Peyer's patch (tissue), 4 donors: ENCODE measurements at places on chromosomes 12 and 14. TPM values are rescaled to one million over a fixed set of nuclear protein-coding genes. Genes with fewer than 3 reads are reported as not detected.
A peak's percentile ranks its signal among the peaks of the same experiment; 100 is the strongest.

DNA sequence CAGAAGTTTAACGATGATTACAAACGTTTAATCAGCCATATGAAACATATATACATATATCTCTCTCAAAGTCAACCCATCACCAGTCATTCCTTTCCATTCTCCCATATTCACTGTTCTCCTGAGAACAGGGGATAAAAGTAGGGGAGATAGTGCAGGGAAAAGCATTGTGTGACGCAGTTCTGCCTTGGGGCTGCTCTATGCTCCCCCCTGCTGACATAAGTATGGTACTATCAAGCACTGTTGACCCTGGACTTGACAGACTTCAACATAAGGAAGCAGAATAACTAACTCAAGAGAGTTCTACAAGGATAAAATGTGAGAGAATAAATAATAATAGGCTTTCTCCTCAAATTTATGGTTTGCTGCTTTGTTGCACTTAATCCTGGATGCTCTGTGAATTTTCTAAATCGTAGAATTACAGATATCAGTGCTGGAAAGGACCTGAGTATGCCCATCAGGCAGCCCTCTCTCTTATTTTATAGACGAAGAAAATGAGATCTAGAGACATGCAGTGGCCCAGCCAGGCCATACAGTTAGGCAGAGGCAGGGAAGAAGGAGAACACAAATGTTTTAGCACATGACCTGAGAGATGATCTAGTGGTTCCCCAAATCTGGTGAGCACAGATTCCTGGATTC, 87.2 kb downstream of the SCN8A start:
- H3K36me3 ChIP-seq = no peaks in the 10 kb centered on the region
- H3K4me3 ChIP-seq = no peak overlapping the region
- no peaks in the 10 kb centered on the region for H3K4me1 ChIP-seq
- no peak overlapping the region for H3K27ac ChIP-seq
- no peaks in the 10 kb centered on the region for H3K27me3 ChIP-seq
- DNase-seq = peak; percentile 57

The FAM90A1 gene
- 5.8 TPM for total RNA-seq

The ASIC1 gene
- total RNA-seq = not detected

DNA sequence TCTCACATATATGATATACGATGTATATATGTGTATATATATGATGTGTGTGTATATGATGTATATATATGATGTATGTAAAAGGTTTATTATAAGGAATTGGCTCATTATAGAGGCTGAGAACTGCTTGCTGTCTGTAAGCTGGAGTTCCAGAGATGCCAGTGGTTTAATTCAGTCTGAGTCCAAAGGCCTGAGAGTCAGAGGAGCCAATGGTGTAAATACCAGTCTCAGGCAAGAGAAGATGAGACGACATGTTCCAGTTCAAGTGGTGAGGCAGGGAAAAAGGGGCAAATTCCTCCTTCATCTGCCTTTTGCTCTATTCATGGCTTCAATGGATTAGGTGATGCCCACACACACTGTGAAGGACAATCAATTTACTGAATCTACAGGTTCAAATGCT, 17.1 kb upstream of the STYK1 start:
- DNase-seq = no peak
- no peaks in the 10 kb centered on the region for H3K4me1 ChIP-seq

- H3K4me1 ChIP-seq = peaks cover 18% of the 10 kb centered on the region
- peak; percentile 90 for DNase-seq
- H3K4me3 ChIP-seq = peak overlapping the region; percentile 96
- H3K36me3 ChIP-seq = no peaks in the 10 kb centered on the region
- H3K27me3 ChIP-seq = no peaks in the 10 kb centered on the region
- H3K27ac ChIP-seq = peak overlapping the region; percentile 80
Observed at GRCh38 chr14:91415794-91416743, 1.6 kb downstream of the CCDC88C start.

DNA sequence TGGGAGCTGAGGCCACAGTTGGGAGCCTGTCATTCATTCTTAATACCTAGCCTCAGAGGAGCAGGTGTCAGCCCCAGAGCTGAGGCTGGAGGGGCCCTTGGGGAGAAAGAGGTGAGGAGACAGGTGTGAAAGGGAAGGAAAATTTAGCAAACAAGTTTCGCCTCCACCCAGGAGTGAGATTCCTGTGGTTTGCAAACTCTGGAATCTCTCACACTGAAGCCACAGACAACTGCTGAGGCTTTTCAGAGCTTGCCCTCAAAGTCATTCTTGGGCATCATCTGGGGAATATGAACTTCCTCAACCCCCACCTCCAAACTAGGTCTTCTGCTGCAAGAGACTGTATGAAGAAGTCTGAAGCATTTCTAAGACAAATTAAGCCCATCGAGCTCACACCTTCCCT, 589.5 kb upstream of the TBX3 start:
- no peak overlapping the region for H3K4me3 ChIP-seq
- H3K4me1 ChIP-seq = no peaks in the 10 kb centered on the region
- DNase-seq = no peak
- no peaks in the 10 kb centered on the region for H3K27me3 ChIP-seq

The SALL2 gene
- 1.4 TPM for total RNA-seq

DNA sequence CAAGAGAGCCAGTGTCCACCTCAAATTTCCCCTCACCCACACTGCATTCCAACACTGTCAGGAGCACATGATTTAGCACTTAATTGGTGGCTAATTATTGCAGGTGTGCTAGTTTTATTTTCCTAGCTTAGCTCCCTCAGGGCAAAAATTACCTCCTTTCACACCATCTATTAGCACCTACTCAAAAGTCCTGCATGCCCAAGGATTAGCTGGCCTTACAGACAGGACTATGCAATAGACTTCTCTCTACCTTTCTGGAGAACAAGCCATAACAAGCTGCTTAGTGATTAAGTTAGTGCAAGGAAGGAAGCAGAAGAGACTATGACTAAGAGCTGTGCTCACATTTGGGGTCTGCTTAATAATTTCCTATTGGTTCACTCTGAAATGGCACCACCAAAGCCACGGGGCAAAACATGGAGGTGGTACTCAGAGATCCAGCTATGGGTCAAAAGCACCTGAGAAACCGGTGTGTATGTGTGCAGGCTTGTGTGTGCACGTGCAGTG, 69.5 kb downstream of the STON2 start:
- H3K4me3 ChIP-seq = no peak overlapping the region
- no peak for DNase-seq
- H3K4me1 ChIP-seq = no peaks in the 10 kb centered on the region
- H3K36me3 ChIP-seq = no peaks in the 10 kb centered on the region

DNA sequence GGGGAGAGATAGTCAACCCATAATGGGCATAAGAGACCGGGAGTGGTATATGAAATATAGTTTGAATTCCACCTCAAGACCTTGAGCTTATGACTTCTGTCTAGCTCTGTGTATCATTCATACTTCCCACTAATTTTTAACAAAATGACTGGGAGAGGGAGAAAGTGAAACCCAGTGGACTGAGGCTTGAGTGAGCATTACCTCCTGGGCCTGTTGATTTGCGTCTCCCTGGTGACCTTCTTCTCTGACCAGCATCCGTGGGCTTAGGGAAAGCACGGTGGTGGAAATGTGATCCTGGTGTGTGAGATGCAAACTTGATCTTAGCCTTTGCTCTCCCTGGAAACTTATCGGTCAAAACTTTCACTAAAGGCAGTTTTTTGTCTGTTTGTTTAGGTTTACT, 207.9 kb upstream of the BCL2L14 start:
- H3K27me3 ChIP-seq = no peaks in the 10 kb centered on the region
- H3K4me3 ChIP-seq = no peak overlapping the region
- H3K4me1 ChIP-seq = peaks cover 28% of the 10 kb centered on the region
- no peaks in the 10 kb centered on the region for H3K36me3 ChIP-seq
- peak overlapping the region; percentile 77 for H3K27ac ChIP-seq

GRCh38 chr14:67240168-67240932, 885 bp upstream of the PALS1 start:
- no peaks in the 10 kb centered on the region for H3K27me3 ChIP-seq
- H3K36me3 ChIP-seq = no peaks in the 10 kb centered on the region
- peak overlapping the region; percentile 97 for H3K27ac ChIP-seq

DNA sequence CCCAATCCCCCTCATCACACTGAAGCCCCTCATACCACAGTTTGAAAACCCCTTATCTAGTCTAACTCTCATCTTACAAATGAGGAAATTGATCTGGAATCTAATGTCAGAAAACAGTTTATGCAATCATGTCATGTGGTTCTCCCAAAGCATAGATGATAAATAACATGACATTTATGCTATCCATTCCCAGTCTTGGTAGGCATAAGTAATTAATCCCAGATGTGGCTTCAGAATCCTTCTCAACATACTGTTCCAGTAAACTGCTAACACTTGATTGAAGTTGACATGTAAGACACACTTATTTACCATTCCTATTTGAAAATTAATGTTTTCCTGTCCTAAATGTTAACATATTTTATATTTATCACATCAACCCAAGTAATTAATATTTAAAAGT, 168.7 kb downstream of the GALC start:
- H3K27me3 ChIP-seq = no peaks in the 10 kb centered on the region
- no peak overlapping the region for H3K27ac ChIP-seq
- H3K4me1 ChIP-seq = no peaks in the 10 kb centered on the region
- H3K36me3 ChIP-seq = no peaks in the 10 kb centered on the region

DNA sequence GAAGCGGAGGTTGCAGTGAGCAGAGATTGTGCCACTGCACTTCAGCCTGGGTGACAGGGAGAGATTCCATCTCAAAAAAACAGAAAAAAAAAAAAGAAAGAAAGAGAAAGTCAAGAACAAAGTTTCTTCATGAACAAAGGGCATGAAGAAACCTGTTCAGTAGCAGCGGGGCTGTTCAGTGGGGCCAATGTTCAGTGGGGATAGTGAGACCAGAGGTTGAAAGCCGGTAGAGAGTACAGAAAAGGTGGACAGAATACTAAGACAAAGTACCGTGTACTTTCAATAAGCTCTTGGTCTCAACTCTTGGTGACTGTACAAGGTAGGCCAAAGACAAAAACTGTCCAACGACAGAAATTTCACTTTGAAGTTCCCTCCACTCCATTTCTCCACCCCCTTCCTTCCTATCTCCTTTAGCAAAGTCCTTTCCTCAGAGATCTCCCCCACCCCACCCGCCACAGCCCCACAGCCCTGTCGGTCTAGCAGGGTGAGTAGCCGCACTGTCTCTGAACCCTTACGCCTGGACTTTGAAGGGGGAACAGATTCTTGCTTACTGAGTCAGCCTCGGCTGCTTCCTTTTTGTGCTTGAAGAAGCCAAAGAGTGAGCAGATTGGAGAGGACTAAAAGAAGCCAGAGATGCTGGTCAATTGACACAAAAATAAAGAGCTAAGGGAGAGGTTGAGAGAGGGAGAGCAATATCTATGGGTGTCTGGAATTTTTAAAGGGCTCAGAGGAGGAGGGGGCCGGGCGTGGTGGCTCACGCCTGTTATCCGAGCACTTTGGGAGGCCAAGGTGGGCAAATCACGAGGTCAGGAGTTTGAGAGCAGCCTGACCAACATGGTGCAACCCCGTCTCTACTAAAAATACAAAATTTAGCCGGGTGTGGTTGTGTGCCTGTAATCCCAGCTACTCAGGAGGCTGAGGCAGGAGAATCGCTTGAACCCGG, 44.2 kb upstream of the FOS start:
- H3K36me3 ChIP-seq = no peaks in the 10 kb centered on the region
- H3K27ac ChIP-seq = peak overlapping the region; percentile 86
- no peaks in the 10 kb centered on the region for H3K27me3 ChIP-seq
- peak overlapping the region; percentile 11 for H3K4me3 ChIP-seq

GRCh38 chr12:27428466-27428865, 18.1 kb upstream of the SMCO2 start:
- H3K27me3 ChIP-seq = no peaks in the 10 kb centered on the region
- DNase-seq = no peak
- H3K4me3 ChIP-seq = no peak overlapping the region
- no peaks in the 10 kb centered on the region for H3K36me3 ChIP-seq
- no peak overlapping the region for H3K27ac ChIP-seq
- no peaks in the 10 kb centered on the region for H3K4me1 ChIP-seq

DNA sequence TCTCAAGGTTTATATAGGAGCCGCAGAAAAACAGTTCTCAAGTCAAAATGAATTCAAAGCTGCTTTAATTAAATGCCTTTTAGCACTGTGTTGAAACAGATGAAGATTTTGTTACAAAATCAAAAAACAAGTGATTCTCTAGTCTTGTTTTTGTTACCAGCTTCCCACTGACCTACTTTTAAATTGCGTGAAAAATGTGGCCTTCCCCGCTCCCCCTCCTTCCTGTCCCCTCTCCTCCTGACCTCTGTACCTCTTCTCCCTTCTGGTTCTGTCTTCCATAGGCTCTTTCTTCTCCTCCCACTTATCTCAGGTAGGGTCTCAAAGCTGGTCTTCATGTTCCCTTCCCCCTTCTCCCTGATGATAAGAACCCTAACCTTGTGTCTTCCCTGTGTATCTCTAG, 90.0 kb upstream of the MDM1 start:
- no peaks in the 10 kb centered on the region for H3K27me3 ChIP-seq
- H3K36me3 ChIP-seq = no peaks in the 10 kb centered on the region
- peak overlapping the region; percentile 33 for H3K27ac ChIP-seq
- no peak overlapping the region for H3K4me3 ChIP-seq
- no peaks in the 10 kb centered on the region for H3K4me1 ChIP-seq
- DNase-seq = no peak

GRCh38 chr12:19224746-19225145, 95.2 kb downstream of the PLEKHA5 start:
- H3K27ac ChIP-seq = no peak overlapping the region
- no peak for DNase-seq
- H3K36me3 ChIP-seq = no peaks in the 10 kb centered on the region
- no peaks in the 10 kb centered on the region for H3K4me1 ChIP-seq
- no peak overlapping the region for H3K4me3 ChIP-seq

- no peaks in the 10 kb centered on the region for H3K36me3 ChIP-seq
- no peak for DNase-seq
- no peak overlapping the region for H3K4me3 ChIP-seq
- H3K4me1 ChIP-seq = no peaks in the 10 kb centered on the region
- H3K27me3 ChIP-seq = no peaks in the 10 kb centered on the region
- H3K27ac ChIP-seq = no peak overlapping the region
Observed at GRCh38 chr14:34691206-34691605, 23.2 kb downstream of the CFL2 start.

- no peak overlapping the region for H3K27ac ChIP-seq
- peaks cover 56% of the 10 kb centered on the region for H3K4me1 ChIP-seq
- no peak overlapping the region for H3K4me3 ChIP-seq
- H3K27me3 ChIP-seq = no peaks in the 10 kb centered on the region
- no peaks in the 10 kb centered on the region for H3K36me3 ChIP-seq
Observed at GRCh38 chr12:110284597-110284996, 3.5 kb downstream of the ATP2A2 start.

DNA sequence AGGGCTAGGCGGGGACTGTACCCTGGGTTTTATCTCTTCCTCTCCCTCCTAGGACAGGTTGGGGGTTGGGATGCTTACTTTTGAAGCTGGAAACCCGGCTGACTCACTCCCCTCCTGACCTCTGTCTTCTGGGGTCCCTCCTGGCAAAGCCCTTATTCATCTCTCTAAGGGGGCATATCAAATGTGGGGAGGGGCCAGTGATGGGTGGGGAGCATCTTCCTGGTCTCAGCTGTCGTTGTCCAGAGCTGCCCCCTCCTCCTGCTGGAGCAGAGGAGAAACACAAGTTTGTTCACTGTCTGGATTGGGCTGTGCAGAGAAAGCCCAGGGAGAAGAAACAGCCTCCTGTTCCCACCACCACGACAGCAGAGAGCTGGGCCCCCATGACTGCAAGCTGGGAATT, 85.8 kb downstream of the TNFAIP2 start:
- H3K36me3 ChIP-seq = no peaks in the 10 kb centered on the region
- no peak overlapping the region for H3K4me3 ChIP-seq
- no peaks in the 10 kb centered on the region for H3K27me3 ChIP-seq
- peaks cover 5% of the 10 kb centered on the region for H3K4me1 ChIP-seq
- no peak overlapping the region for H3K27ac ChIP-seq
